H9 (cell line): ENCODE measurements at places on chromosomes 1 and 21.

- no peak for DNase-seq
Observed at GRCh38 chr1:86714159-86714558, 9.8 kb downstream of the SH3GLB1 start.

DNA sequence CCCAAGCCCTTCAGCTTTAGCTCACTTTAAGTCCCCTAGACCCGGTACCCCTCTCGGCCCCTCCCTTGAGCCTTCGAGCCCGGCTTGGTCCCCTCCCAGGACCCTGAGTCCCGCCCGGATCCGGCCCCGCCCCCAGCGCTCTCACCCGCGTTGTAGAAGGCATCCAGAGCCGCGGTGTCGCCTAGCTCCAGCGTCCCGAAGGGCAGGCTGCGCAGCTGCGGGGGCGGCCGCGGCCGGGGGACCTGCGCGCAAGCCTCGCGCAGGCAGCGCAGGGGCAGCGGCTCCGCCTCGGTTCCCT, 699 bp downstream of the MAP3K6 start:
- DNase-seq = peak; percentile 88

- no peak for DNase-seq
Observed at GRCh38 chr1:193747579-193747978, 561.2 kb upstream of the B3GALT2 start.

- DNase-seq = peak; percentile 81
Observed at GRCh38 chr1:98053471-98054366, 132.9 kb upstream of the DPYD start.

DNA sequence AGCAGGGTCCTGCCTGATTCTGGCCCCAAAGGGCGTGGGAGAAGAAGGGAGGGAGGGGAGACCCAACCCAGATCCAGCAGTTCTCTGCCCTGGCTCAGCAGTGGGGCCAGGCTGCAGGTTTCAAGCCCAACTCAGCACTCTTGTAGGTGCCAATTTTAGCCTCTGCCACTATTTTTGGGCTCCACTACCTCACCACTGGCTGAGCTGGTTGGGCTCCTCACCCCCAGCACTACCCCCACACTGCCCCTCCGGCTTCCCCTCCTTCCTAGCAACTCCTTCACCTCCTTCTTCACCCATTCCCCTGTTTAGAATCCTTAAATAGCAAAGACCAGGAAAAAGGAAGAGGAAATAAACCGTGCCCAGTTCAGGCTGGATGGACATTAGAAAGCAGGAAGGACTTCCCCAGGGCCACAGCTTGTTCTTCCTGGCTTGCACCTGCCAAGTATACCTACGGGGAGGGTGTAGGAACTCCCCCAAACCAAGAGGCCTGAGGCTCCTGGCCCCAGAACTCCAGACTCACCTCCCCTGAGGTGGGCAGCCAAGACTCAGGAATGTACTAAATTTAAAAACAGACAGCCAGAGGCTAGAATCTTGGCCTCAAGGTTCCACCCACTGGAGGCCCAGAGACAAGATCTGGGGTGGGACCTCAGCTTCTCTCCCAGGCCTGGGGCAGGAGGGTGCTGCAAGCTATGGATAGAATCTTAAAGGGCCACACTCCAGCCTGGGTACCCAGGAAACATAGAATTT, 1.4 kb upstream of the ARHGEF2 start:
- no peak for DNase-seq

DNA sequence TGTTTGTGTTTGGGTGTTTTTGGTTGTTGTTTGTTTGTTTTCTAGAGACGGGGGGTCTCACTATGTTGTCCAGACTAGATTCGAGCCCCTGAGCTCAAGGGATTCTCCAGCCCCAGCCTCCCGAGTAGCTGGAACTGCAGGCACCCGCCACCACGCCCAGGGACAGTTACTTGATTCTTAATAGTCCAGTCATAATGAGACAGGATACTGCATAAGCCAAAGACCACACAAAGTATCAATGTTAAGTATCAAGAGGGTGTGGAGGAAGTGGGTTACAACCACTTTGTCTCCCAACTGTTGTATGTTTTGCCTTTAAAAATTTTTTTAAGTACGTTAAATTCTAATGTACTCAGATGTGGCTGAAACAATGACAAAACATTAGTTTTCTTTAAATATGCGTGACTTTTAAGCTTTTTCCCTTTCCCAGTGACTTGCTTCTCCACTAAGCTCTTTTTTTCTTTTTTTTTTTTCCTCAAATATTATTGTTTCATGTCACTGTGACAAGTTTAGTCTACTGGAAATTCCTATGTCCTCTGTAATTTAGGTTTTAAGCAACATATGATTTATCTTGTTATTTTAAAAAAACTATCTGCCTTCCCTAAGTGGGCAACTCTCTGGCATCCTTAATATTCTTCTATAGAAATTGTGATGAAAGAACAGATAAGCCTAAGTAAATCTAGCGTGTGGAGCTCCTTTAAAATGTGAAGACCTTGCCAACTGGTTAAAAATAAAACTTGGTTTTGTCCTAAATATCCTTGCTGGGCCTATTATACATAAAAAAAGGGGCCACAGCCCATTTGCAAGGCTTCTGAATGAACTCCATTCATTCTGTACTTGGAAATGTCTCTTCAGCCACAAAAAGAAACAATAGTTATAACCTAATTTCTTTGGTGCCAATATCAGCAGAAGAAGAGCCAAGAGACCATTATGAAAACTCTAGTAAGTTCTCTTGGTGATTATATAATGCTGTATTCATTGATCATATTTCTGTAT, 56.2 kb upstream of the DPH5 start:
- no peak for DNase-seq

DNA sequence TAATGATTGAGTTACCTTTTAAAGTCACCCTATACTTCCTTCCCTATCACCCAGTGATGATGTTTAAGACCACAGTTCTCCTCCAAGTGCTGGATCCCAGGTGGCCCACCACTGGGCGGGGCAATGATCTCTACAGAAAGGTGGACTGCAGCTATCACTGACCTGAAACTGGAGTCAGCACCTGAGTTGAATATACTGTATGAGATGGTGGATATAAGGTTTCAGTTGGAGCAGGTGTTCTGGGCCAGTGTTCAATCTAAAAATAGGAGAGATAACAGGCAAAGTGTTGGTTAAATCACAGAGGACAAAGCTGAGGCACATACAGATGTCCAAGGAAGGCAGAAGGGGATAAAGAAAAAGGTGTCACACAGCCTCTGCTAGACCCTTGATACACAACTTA, 96.6 kb downstream of the SIPA1L2 start:
- no peak for DNase-seq

GRCh38 chr1:21525340-21525717, 16.1 kb downstream of the ALPL start:
- no peak for DNase-seq

GRCh38 chr1:223142795-223143536, at the start of gene TLR5:
TLR5 (minus strand) TSS chr1:223143248; CDS start chr1:223113031, 30,217 bp downstream.
- DNase-seq = peak; percentile 87

GRCh38 chr1:197799271-197799670, 24.0 kb upstream of the DENND1B start:
- peak; percentile 34 for DNase-seq

DNA sequence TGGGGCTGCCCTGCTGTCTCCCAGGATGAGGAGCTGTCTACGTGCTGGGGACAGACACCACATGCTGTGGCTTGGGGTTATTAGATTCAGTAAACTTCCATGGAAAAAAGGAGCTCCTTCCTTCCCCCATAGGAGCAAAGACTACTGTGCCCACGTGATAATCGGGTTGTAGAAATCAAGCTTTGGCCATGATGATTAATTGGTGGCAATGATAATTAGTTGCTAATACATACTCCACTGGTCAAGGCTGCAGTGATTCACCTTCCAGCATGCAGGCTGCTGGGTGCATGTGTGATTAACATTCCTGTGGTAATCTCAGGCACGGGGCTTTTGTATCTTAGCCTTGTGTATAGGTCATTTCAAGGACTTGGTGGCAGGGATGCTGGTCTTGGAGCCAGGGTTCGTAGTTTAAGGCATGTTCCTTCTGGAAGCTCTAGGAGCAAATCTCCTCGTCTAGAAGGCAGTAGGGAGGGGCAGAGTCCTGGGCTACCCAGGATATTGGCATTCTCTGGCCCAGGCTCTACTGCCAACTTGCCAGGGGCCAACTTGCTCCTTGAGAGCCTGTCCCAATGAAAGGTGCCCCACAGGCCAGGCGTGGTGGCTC, 41.4 kb downstream of the TMCO4 start:
- no peak for DNase-seq

DNA sequence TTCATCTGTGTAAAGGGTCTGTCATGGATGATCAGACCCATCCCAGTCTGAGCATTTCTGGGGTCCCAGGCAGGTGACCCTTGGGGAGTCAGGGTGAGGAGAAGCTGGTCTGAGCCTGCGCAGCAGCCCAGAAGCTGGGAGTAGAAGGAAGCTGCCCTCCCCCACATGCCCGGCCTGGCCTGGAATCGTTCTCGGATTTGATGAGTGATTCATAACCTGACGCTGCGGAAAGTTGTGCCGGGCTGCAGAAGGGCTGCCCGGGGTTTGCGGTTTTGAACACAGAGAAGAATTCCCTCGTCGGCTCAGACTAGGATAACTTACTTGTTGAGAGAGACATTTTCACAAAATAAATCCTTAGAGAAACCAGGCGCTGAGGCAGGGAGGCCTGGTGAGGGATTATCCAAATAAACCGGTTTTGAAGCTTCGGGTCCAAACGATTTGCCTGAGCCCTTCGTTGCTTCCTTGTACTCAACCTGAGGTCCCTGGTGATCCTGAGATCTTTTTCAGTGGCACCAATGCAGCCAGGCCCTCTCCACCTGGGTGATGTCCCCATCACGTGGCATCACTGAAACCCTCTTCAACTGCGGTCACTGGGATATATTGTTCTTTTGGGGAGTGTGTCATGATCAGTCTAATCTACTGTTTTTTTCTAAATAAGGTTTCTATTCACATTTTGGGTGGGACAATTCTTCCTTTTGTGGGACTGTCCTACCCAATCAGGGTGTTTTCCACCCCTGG, 29.2 kb downstream of the EPHB2 start:
- no peak for DNase-seq
